ENCODE measurements at places on chromosomes 5 and 9.

DNA sequence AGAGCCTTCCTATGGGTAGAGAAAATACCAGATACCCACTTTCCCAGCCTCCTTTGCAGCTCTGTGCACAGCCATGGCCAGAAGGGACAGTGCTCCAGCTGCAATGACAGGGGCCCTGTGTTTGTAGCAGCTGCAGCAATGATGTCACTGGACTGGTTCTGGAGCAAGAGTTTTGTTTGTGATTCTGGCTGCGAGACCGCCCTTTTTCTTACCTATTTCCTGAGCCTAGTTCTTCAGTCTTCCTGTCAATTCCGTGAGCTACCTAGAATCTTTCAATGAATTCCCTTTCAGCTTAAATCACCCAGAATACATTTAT lies 10.0 kb upstream of the BOD1 start:
- DNase-seq = no peak

GRCh38 chr9:85432599-85432998 lies 309.2 kb downstream of the AGTPBP1 start:
- no peak for DNase-seq

DNA sequence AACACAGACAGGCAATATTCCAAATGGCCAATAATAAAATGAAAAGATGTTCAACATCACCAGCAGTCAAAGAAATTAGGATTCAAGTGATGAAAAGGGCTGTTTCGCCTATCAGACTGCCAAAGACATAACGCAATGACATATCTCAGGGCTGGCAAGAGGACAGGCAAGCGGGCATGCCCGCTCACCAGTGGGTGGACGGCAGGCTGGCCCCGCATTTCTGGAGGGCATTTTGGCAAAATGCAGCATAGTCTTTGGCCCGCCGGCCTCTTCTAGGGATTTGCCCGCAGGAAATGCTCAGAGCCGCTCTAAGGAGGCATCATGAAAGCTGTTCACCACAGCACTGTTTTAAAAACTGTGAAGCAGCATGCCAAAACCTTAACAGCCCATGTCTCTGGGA lies 1.4 kb upstream of the PPP1R26 start:
- DNase-seq = no peak

DNA sequence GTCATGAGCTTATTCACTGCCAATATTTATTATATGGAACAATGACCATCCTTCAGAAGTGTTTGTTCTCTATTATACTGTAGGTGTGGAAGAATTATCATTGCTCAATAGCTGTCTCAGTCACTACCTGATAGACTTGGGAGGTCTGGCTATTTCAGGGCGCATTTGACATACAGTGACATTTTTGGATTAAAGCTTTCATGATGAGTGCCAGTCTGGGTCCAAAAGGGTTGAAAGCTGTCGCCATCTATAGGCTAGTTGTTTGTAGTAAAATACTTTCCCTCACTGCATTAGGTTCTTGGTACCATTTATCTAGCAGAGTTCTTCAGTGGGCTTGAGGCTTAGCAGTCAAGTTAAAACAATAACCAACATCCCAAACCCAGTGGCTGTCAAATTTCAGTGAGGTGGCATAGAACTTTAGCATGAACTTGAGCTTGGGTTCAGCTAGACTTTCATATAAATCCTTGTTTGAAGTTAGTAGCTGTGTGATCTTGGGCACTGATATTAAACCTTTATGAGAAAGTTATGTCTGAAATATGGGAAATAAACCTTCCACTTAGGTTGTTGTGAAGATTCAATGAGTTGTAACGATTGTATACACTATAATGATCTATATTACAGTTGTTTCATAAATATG lies 110.5 kb upstream of the CDKN2B start:
- DNase-seq = no peak
